ENCODE measurements at places on chromosomes 2 and 18. TPM values are rescaled to one million over a fixed set of nuclear protein-coding genes. Genes with fewer than 3 reads are reported as not detected.

DNA sequence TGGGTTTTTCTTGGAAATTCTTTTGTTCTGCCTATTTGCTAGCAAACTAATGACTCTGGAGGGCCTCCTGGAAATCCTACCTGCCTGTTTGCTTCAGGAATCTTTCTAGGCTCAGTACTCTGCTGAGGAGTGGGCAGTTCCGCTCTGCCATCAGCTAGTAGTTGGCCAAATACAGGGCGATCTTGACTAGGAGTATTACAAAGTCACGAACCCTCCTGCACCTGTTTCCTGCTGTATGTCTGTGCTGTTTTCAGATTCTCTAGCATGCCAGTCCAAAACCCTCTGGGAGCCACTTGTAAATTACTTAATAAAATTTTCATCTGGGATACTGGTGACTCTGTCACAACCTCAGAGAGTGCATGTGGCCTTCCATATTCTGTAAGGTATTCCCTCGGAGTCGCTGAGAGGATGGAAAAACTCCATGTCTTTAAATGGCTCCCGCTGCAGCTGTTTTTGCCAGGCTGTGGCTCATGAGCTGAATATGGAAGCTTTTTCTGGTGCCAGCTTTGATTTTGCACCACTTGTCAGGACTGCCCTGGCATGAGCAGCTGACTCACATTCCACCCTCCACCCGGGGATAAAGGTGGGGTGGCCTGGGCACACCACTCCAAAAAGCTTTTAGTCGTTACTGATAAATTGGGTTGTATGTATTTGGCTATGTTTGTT is 123.0 kb downstream of the RTN4 start:
- no peaks in the 10 kb centered on the region for H3K27me3 ChIP-seq
- DNase-seq, result no peak
- H3K4me3 ChIP-seq, result no peak overlapping the region
- peaks cover 2% of the 10 kb centered on the region for H3K36me3 ChIP-seq
- H3K4me1 ChIP-seq, result no peaks in the 10 kb centered on the region

DNA sequence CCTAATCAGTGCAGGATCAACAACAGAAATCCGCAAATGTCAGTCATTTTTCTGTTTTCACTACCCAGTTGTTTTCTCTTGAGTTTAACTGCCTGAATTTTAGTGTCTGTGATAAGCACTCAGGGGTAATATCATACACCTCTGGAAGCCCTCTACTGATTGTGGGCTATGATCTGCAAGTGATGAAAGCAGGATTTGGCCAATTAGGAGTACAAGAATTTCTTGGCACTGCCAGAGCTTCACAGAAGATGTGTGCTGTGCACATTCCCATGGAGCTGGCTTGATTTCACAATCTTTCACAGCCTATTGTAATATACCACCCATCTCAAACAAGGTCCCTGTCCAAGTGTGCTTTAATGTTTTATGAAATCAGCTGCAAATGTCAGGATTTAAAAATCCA is 27.3 kb upstream of the TDRD15 start:
- no peak overlapping the region for H3K4me3 ChIP-seq
- no peak overlapping the region for H3K27ac ChIP-seq
- DNase-seq, result no peak
- no peaks in the 10 kb centered on the region for H3K4me1 ChIP-seq
- no peaks in the 10 kb centered on the region for H3K36me3 ChIP-seq

GRCh38 chr18:49319590-49319989 is 140.9 kb downstream of the DYM start:
- no peak for DNase-seq
- no peaks in the 10 kb centered on the region for H3K4me1 ChIP-seq
- H3K27ac ChIP-seq, result no peak overlapping the region
- no peak overlapping the region for H3K4me3 ChIP-seq
- no peaks in the 10 kb centered on the region for H3K36me3 ChIP-seq
- no peaks in the 10 kb centered on the region for H3K27me3 ChIP-seq

DNA sequence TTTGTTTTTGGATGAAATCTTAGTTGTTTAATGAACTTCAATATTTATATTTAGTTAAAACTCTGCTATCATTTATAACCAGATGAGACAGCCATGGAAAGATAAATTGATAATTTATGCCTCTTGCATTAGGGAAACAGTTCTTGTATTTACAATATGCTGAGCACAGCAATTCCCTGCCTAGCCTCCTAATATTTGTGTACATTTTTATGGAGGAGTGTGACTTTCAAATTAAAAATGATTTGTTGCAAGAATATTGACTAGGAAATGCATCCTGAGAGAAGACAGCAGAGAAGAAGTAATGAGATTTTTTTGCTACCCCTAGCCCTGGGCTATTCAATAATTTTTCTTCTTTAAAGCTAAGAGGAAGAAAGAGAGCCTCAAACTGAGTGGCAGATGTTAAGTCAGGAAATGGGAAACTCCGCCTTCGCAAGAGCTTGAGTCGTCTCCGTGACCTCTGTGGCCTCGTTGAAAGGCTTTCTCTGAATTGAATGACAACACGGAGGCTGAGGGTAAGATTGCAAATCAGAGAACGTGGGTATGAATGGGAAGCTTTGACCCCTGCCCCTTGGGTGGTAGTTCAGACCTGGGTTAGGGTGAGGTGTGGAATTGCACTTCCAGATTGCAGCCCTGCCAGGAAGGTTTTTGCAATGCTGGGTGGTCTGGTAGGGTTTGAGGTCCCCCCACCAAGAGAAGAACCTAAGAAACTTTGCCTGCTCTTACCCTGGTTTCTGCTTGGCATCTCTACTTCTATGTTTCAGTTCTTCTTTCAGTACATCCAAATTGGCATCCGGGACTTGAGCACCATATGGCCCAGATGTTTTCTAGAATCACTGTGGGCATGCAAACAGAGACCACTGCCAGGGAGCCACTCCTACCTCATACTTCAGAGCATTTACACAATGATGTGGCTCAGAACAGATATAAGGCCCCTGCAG is 210.3 kb upstream of the RBMS1 start:
- H3K27ac ChIP-seq, result no peak overlapping the region
- peak; percentile 42 for DNase-seq
- no peaks in the 10 kb centered on the region for H3K27me3 ChIP-seq

DNA sequence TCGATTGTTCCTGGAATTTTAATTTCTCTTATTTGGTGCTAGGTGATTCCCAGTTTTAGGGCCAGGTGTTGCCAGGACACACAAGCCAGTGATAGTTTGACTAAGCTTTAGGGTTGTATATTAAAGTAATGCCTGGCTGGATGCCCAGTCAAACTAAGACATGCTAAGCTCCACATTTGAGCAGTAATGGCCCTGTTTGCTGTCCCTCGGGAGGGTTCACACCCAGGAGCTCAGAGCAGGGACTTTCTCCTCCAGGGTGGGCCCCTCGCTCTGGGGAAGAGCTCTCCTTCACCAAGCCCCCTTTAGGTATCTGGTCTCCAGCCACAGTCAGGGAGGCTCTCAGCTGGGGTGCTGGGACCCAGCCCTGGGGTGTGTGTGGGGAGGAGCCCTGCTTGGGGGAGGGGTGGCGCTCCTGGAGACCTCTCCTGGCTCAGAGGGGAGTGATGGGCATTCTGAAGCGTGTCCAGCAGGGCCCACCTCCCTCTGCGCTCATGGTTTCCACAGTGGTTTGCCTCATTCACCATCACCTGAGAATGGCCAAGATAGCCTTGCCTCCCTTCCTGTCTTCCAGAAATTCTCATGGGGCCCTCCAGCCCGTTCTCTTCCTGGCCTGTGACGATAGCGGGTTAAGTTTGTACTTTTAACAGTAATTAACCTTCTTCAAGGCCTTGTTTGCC is 31.7 kb downstream of the INPP4A start:
- H3K36me3 ChIP-seq, result no peaks in the 10 kb centered on the region
- H3K27me3 ChIP-seq, result no peaks in the 10 kb centered on the region
- peaks cover 100% of the 10 kb centered on the region for H3K4me1 ChIP-seq
- no peak overlapping the region for H3K27ac ChIP-seq

DNA sequence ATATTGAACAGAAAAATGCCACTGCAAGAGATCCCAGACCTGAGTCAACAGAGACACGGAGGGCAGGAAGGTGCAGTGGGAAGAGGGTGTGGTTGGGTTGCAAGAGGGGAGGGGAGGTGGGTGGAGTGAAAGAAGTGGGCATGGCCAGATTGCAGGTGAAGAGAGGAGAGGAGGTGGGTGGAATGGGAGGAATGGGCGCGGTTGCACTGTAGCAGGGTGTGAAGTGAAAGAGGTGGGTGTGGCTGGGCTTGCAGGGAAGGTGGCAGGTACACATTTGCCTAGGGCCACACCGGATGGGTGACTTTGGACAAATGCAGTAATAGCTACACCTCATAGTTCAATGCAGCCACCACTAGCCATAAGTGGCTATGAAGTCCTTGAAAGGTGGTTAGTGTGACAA is 71.1 kb downstream of the DOCK10 start:
- H3K27ac ChIP-seq, result no peak overlapping the region
- H3K4me3 ChIP-seq, result peak overlapping the region; percentile 55
- peak; percentile 11 for DNase-seq
- H3K4me1 ChIP-seq, result peaks cover 75% of the 10 kb centered on the region
- H3K36me3 ChIP-seq, result no peaks in the 10 kb centered on the region

- no peak for DNase-seq
- H3K36me3 ChIP-seq, result no peaks in the 10 kb centered on the region
- H3K4me3 ChIP-seq, result no peak overlapping the region
Observed at GRCh38 chr2:161733025-161733424, 108.8 kb downstream of the SLC4A10 start.

DNA sequence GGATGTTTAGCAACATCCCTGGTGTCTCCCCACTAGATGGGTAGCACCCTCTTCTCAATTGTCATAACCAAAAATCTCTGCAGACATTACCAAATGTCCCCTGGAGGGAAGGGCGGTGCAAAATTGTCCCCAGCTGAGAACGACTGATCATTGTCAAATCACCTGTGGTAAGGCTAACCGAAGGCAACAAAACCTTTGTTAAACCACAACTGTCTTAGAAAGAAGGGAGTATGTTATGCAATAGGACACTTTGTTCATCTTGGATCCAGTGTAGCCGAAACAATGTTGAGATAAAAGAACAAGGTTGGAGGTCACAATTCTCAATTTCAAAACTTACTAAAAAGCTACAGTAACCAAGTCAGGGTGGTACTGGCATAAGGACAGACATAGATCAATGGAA is 50.3 kb upstream of the ST3GAL5 start:
- H3K4me1 ChIP-seq, result peaks cover 4% of the 10 kb centered on the region
- H3K27me3 ChIP-seq, result peaks cover 5% of the 10 kb centered on the region
- peaks cover 11% of the 10 kb centered on the region for H3K36me3 ChIP-seq
- DNase-seq, result no peak
- no peak overlapping the region for H3K27ac ChIP-seq
- H3K4me3 ChIP-seq, result no peak overlapping the region

DNA sequence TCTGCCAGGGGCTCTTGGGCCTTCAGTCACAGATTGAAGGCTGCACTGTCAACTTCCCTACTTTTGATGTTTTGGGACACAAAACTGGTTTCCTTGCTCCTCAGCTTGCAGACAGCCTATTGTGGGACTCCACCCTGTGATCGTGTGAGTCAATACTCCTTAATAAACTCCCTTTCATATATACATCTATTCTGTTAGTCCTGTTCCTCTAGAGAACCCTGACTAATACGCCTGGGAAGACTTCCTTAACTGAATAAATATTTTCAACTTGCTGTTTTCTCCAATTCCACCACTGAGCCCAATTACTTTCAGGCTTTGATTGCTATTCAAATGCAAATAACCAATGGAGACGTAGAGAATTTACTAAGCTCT is 61.4 kb upstream of the CCDC195 start:
- no peak overlapping the region for H3K4me3 ChIP-seq
- H3K36me3 ChIP-seq, result peaks cover 15% of the 10 kb centered on the region
- no peak for DNase-seq
- H3K4me1 ChIP-seq, result peaks cover 8% of the 10 kb centered on the region
- H3K27ac ChIP-seq, result peak overlapping the region; percentile 61
- H3K27me3 ChIP-seq, result no peaks in the 10 kb centered on the region

BOK gene
- total RNA-seq, result 0.10 TPM

GRCh38 chr2:2524348-2524941 is 193.4 kb upstream of the MYT1L start:
- H3K4me3 ChIP-seq, result no peak overlapping the region
- H3K4me1 ChIP-seq, result no peaks in the 10 kb centered on the region
- DNase-seq, result no peak

GRCh38 chr2:152407204-152407721 is 72.3 kb downstream of the FMNL2 start:
- peaks cover 39% of the 10 kb centered on the region for H3K4me1 ChIP-seq
- H3K27me3 ChIP-seq, result peaks cover 13% of the 10 kb centered on the region
- H3K4me3 ChIP-seq, result peak overlapping the region; percentile 71
- DNase-seq, result peak; percentile 47
- peak overlapping the region; percentile 69 for H3K27ac ChIP-seq

- peaks cover 1% of the 10 kb centered on the region for H3K36me3 ChIP-seq
- peaks cover 18% of the 10 kb centered on the region for H3K27me3 ChIP-seq
- no peak for DNase-seq
- H3K27ac ChIP-seq, result no peak overlapping the region
- H3K4me3 ChIP-seq, result no peak overlapping the region
Observed at GRCh38 chr2:173119069-173119807, 43.6 kb downstream of the MAP3K20 start.

DNA sequence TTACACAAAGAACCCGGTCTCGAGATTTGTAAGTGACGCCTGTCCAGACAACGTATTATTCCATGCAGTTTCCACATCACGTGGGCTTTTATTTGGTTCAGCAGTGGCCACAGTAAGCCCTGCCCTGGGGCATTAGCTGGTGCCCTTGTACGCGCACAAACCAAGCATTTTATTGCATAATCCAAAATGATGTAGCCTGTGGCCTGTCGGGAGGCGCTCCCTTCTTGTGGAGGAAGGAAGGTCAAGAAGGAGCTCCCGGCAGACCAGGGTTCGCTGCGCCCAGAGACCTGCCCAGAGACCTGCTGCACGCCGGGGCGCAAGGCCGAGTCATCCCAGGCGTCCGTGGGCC is 179.6 kb upstream of the ALKAL2 start:
- no peak for DNase-seq
- H3K36me3 ChIP-seq, result no peaks in the 10 kb centered on the region
- H3K27me3 ChIP-seq, result peaks cover 33% of the 10 kb centered on the region

MAPRE3 gene
- 5.3 TPM for total RNA-seq

RPIA gene
- 43.8 TPM for total RNA-seq

GRCh38 chr2:25119263-25119662 is 49.1 kb downstream of the POMC start:
- DNase-seq, result no peak
- H3K27ac ChIP-seq, result no peak overlapping the region
- no peaks in the 10 kb centered on the region for H3K4me1 ChIP-seq
- no peaks in the 10 kb centered on the region for H3K36me3 ChIP-seq
- H3K27me3 ChIP-seq, result peaks cover 17% of the 10 kb centered on the region

GRCh38 chr2:128457006-128457604 is 138.4 kb upstream of the HS6ST1 start:
- H3K27ac ChIP-seq, result no peak overlapping the region
- DNase-seq, result no peak
- H3K27me3 ChIP-seq, result peaks cover 12% of the 10 kb centered on the region
- H3K36me3 ChIP-seq, result no peaks in the 10 kb centered on the region

GCG gene
- not detected for total RNA-seq

SPATA3 gene
- total RNA-seq, result 1.9 TPM

SERPINB3 gene
- total RNA-seq, result not detected
